NCI-H1417 treated with DMSO at 0.1 percent for 48 hours (cell line): ENCODE measurements at places on chromosomes 6 and 20.

DNA sequence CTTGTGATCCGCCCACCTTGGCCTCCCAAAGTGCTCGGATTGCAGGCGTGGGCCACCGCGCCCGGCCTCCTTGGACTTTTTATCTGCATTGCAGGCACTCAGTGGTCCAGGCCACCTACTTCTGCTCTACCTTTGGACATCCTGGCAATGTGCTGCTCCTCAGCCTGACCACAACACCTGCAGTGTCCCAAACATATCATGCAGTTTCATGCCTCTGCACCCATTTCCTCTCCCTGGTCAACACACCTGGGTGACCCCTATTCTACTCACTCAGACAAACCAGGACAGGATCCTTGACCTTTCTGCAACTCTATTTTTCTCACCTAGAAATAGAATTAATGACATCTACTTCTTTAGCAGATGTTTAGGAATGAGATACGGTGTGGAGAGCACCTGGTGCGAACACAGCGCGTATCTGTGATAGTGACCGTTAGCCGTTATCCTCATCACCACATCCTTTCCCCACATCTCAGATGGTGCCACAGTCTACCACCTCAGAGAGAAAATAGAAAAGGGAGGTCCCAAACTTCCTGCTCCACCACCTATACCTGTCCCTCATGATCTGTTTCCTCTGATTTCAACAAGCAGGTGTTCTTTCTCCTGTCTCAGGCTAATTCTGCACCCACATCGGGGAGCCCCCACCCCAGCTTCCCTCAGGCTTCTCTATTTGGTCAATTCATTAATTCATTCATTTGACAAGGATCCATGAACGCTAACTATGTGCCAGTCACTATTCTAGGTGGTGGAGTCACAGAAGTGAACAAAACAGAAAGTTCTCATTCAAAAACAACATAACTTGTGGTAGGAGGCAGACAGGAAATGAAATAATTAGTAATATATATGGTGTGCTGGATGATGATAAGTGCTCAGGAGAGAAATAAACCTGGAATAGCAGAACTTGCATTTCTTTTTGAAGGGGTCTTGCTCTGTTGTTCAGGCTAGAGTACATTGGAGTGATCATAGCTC lies 4.3 kb upstream of the BTN3A2 start:
- DNase-seq: no peak

GRCh38 chr6:133169901-133170300 lies 71.3 kb upstream of the EYA4 start:
- DNase-seq: no peak

DNA sequence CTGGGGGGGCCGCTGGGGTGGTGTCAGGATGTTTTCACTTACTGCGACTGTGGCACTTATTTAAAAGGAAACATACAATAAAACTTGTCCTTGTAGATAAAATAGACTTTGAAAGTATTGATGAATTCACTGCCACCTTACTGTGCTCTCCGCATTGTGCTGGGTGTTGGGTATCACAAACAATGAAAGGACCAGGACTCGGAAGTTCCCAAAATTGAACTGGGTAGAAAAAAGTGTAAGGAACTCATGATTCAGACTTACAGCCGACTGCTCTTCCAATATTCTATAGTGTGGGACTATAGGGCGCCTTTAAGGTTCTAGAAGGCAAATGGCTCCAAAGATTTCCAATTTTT lies 32.1 kb upstream of the ID4 start:
- no peak for DNase-seq

- DNase-seq: no peak
Measured at GRCh38 chr20:63525185-63525584, 4.6 kb downstream of the PPDPF start.

GRCh38 chr6:101668496-101669030 lies 275.1 kb downstream of the GRIK2 start:
- peak; percentile 62 for DNase-seq

- DNase-seq: no peak
Measured at GRCh38 chr20:57384953-57385761, 6.0 kb upstream of the RBM38 start.

GRCh38 chr20:14830899-14831298 lies 493.5 kb upstream of the FLRT3 start:
- no peak for DNase-seq
